Umbilical cord (tissue), 2 donors: ENCODE measurements at places on chromosomes 16 and 17.

DNA sequence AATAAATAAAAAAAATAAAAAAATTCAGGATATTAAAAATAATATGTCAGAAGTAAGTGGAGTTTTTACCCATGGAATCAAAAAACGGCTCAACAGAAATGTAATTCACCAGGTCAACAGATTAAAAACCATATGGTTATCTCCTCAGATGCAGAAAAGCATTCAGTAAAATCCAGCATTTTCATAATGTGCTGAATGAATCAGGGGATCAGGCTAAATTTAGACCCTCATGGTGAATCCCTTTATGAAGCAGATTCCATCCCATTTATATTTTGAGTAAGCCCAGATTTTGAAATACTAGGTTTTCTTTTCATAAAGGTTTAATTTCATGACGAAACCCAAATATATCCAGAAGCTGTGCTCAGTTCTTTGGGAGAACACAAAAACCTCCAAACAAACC lies 84.4 kb downstream of the OR1D5 start:
- peak; percentile 78 for DNase-seq

DNA sequence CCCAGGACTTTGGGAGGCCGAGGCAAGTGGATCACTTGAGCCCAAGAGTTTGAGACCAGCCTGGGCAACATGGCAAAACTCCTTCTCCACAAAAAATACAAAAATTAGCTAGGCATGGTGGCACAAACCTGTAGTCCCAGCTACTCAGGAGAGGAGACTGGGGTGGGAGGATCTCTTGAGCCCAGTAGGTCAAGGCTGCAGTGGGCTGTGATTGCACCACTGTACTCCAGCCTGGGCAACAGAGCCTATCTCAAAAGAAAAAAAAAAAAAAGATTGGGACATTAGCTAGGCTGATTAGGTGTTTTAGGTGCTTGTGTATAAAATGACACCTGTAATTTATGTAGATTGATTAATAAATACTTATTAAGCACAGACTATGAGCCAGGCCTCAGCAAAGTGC lies 10.1 kb downstream of the GFOD2 start:
- no peak for DNase-seq

DNA sequence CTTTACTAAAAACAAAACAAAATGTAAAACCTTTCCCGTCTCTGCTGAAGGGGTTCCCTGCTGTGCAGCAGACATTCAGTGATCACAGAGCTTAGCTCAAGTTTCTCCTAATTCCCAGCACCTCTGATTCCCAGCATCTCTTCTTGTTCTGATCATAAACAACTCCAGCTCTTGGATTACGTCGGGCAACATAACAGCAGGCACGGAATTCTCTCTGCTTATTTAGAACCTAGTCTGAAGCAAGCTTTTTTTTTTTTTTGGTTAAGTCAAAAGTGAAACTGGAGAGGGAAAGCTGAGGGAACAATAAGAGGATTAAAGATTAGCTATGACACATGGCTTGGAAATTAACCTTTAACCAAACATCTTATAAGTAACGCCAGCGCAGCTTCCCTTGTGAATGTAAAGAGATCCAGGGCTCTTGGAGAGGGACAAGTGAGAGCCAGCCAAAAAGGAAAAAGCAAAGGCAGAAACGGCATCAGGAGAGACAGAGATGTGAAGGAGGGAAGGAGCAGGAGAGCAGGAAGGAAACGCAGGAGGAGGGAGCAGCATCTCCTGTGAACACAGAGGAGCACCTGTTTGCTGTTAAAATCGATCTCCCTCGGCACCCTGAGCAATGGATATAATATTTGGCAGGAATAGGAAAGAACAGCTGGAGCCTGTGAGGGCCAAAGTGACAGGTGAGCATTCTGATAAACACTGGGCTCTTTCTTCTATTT lies at the start of gene BCO1:
BCO1 (plus strand) TSS at position 394 of the 716 bp plus-strand sequence; CDS start at position 614, 220 bp downstream.
- DNase-seq: peak; percentile 56

GRCh38 chr16:53131363-53132071 lies 76.7 kb downstream of the CHD9 start:
- DNase-seq: peak; percentile 56

DNA sequence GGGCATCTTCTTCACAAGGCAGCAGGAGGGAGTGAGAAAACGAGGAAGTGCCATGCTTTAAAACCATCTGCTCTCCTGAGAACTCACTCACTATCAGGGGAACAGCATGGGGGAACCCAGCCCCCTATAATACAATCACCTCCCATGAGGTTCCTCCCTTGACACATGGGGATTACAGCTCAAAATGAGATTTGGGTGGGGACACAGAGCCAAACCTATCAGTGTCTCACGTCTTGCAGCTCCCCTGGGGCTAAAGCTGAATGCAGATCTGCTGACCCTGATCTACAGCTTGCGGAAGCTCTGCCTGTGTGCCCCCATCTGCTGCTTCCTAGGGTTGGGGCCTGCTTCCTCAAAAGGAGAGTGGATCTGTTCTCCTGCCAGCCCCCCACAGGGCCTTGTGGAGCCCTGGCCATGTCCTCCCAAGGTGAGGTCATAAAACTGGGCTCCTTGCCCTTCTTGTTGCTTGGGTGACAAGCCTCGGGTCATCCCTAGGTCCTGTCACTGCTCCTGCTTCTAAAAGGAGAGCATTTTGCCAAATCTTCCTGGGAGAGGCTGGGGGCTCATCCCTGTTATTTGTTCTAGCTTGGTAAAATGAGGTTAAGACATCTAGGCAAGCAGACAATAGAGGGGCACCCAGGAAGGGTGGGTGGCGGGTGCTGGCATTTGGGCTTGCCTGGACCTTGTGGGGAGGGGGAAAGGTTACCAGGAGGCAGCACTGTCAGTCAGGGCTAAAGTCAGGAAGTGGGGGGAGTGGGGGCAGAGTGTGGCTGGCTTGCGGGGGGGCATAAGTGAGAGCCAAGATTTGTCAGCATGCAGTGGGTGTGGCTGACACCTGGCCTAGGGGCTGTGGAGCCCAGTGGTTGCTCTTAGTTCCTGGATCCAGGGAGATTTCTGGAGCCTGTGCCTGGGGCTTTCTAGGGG lies 16.0 kb downstream of the KRT33A start:
- no peak for DNase-seq

GRCh38 chr16:72854267-72854959 lies 193.5 kb downstream of the ZFHX3 start:
- DNase-seq: peak; percentile 93

GRCh38 chr17:50534222-50534978 lies 1.9 kb downstream of the EPN3 start:
- DNase-seq: peak; percentile 58

DNA sequence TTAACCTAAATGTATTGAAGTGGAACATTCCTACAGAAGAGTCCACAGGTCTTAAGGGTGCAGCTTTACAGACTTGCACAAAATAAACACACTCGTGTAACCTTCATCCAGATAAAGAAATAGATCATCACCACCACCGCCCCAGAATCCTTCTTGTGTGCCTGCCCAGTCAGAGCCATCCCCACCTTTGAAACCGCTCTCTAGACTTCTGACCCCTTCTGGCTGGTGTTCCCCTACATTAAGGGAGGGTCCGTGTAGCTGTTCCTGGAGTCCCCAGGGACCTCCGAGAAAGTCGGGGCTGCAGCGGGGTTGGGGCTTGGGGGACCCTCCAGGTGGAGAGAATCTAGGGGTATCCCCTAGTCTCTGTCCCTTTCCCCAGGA lies 9.4 kb downstream of the TBX4 start:
- DNase-seq: no peak

DNA sequence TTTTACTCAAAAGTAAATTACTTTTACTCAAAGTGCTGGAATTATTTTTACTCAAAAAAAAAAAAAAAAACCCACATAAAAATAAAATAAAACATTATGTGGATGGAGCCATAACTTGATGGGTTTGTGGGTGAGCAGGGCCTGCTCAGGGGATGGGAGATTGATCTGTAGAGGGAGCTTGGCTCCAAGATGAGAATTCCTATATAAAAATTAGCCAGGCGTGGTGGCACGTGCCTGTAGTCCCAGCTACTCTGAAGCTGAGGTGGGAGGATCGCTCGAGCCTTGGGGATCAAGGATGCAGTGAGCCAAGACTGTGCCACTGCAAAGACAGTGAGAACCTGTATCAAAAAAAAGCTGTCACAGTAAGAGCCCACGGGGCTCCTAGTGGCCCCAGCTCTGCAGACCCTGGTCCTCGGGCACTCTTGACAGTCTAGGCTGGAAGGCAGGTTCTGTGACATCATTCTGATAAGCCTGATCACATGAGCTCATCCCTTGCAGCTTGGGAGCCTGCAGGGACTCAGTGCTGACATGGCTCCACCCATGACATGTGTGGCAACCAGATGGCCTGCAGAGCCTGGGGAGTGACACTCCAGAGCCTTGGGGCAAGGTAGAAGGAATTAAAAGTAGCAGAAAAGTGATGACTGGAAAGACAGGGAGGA lies 42.5 kb downstream of the ST3GAL2 start:
- DNase-seq: peak; percentile 52

- DNase-seq: no peak
These were observed 13.5 kb downstream of the KPNA2 start for GRCh38 chr17:68048996-68049395.

GRCh38 chr17:53462393-53462811 lies 360.3 kb upstream of the KIF2B start:
- peak; percentile 57 for DNase-seq

DNA sequence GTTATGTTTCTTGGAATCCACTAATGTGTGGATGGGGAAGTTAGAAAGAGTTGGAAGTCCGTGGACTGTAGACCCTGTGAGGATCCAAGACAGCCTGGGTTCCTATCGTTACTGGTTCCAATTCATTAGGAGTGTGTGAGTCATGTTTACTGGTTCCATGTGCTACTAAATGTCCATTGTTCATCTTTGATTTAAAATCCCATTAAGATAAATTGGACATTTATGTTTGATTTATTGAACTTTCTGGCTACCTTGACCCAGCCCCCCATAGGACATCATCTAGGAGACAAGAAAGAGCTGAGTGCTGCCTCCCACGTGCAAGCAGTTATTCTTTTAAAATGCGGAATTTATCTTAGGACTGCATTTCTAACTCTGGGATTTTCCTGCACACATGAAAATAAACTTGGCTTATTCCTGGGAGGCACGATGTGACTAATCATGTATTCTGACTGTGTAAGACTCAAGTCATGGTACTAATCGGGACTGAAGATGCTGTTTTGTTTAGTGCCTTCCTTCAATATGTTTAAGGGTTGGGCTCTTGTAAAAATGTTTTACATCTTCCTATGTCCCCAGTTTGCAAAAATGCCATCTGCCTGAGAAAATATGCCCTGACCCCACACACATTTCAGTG lies 53.4 kb downstream of the RGS9 start:
- DNase-seq: no peak

- no peak for DNase-seq
These were observed 108.9 kb downstream of the TANGO6 start for GRCh38 chr16:68951991-68952877.

GRCh38 chr16:85166281-85166680 lies 54.0 kb upstream of the CIBAR2 start:
- no peak for DNase-seq

- DNase-seq: peak; percentile 69
These were observed 41.4 kb upstream of the ANKFN1 start for GRCh38 chr17:56111706-56112485.

DNA sequence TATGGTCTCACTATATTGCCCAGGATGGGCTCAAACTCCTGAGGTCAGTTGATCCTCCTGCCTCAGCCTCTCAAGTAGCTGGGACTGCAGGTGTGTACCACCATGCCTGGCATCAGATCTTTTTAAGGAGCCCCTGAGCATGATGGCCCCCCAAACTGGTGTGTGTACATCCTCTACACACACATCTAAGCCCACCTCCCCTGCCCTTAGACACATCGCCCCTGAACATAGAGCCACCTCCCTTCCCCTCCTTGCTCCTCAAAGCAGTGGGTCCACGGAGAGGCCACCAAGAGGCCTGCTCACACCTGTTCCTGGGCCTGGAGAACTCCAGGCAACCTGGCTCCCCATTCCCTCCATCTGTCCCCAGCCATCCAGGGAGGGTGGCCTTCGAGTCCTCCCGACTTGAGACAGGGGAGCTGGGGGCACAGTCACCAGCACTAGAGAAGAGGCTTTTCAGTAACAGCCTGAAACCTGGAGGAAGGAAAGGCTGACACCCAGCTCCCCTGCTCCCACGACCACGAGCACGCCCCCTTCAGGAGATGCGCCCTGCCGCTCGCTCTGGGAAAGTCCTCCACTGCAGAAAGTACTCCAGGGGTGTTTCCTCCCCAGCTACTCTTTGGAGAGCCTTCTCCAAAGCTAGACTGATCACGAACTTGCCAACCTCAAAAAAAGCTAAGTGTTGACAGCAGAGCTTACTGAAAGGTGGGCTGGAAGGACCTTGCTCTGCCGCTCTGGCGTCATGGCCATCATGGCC lies 12.6 kb upstream of the PRR29 start:
- DNase-seq: no peak

- no peak for DNase-seq
These were observed 104.4 kb upstream of the CACNG5 start for GRCh38 chr17:66730461-66730923.

DNA sequence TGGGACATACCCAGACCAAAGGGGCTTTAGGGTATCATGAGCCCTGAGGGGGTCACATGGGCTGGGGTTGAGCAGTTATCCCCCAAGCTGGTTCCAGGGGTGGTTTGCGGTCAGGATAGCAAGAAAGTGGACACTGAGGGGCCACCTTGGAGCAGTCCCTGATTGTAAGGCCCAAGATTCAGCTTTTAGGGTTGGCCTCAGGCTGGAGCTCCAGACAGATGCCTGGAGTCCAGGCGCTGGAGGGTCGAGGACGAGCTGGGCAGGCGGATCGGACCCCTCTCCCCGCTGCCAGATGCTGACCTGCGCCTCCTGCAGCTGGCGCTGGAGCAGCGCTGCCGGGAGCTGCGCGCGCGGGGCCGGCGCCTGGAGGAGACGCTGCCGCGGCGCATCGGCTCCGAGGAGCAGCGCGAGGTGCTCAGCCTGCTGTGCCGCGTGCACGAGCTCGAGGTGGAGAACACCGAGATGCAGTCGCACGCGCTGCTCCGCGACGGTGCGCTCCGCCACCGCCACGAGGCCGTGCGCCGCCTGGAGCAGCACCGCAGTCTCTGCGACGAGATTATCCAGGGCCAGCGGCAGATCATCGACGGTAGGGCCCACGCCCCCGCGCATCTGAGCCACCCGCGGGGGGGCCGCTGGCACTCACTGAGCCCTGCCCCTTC lies 10.0 kb downstream of the BTBD17 start:
- DNase-seq: no peak

DNA sequence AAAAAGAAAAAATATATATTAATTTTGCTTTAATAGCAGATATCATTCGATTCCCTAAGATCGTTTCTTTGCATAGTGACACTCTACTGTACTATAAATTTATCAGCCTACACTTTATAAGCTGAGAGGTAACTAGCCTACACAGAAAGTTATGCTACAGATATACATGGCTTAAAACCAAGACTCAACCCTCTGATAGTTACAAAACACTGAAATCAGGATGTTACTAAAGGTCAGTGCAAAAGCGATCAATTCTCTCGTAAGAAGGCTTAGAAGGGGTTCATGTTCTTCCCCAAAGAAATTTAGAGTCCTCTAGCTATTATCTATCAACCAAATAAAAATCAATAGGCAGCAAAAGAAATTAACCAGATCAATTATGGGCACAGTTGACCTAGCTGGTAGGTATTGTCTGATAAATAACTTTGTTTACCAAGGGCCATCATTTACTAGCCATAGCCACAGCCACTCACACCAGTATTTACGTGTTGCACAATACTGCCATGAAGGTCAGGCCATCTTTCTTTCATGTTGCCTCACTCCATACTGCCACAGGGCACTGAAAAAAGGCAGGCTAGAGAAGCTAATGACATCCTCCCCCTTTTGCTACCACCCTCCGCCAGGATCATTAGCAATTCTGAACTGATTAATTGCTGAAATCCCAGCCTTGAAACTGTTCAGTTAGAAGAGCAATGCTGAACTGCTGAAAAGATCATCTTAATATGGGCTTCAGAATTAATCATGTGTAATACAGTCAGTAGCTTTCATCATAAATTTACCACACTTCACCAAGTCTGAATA lies 43.7 kb downstream of the RND2 start:
- no peak for DNase-seq
